Stimulated activated CD4-positive, alpha-beta T cell treated with anti-CD3 and anti-CD28 coated beads, Interleukin-1b, Interleukin-23, amount 100 ng/mL, for 1 hour (primary cell): ENCODE measurements at places on chromosomes 7 and 10.

GRCh38 chr10:33921970-33922605 lies 587.6 kb upstream of the NRP1 start:
- no peak for DNase-seq

DNA sequence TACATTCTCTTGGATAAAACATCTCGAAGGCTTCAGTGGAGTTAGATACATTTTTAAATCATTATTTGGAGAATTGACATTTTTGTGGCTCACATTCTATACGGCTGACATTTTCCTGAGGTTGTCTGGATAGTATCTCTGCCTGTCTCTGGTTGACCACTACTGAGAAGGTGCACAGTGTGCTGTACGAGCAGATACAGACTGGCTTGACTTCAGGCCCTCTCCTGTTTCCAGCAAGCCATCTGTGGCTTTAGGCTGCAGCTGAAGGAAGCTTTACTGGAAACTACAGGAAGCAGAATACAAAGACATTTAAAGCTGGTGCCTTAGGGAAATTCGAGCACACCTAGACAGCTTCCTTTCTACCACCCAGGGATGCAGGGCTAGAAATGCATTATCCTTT lies 39.3 kb upstream of the RSU1 start:
- DNase-seq, result no peak

DNA sequence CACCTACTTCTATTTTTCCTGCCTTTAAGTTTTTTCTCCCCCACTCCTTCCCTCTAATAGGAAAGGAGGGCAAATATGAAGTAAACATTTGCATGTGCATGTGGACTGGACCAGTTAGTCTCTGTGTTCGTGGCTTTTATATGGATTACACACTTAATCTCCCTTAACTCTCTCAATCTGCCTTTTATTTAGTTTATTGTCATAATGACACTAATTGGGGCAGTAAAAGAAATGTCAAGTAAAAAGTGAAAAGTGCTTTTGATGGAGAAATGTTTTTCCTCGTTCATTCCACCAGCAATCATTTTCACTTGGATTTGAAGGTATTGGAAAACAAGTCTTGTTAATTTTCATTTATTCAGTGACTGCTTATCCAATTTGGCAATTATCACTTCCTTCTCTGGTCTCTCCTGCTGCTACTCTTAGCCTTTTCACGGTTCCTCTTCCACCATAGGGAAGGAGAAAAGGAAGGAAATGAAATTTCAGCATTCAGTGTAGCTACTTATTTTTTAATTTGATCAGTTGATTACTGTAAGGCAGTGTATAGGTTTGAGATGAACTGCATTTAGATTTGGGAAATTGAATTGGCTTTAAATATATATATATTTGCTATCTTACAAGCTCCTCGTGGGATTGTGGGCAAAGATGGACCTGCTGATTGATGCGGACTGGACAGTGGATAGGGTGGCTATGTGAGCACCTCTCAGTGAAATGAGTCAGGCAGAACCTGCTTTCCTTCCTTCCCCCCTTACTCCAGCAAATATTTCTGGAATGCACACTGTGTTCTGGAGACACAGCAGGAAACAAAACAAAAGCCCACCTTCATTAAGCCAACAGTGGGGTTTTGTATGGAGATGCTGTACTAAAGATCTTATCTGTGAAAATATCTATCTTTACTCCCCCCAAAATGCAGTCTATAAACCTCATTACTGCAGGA lies 77.5 kb downstream of the LRRC4 start:
- no peak for DNase-seq

DNA sequence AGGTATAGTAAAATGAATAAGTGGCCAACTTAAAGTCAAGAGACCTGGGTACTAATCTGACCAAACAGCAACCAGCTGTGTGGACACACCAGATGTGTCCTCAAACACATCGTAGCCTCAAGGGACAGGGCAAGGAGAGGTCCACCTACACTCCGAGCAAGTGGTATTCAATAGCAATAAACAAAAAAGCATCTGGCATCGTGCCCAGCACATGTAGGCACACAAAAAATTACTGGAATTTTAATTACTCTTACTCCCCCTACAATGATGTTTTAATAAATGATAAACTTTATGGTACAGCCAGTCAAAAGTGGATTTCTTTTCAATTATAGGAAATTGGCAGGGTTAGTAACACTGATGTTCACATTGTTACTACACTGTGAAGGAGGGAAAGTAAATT lies 3.5 kb upstream of the RGS10 start:
- DNase-seq, result no peak

GRCh38 chr10:112698818-112699164 lies 251.3 kb upstream of the TCF7L2 start:
- DNase-seq, result no peak

DNA sequence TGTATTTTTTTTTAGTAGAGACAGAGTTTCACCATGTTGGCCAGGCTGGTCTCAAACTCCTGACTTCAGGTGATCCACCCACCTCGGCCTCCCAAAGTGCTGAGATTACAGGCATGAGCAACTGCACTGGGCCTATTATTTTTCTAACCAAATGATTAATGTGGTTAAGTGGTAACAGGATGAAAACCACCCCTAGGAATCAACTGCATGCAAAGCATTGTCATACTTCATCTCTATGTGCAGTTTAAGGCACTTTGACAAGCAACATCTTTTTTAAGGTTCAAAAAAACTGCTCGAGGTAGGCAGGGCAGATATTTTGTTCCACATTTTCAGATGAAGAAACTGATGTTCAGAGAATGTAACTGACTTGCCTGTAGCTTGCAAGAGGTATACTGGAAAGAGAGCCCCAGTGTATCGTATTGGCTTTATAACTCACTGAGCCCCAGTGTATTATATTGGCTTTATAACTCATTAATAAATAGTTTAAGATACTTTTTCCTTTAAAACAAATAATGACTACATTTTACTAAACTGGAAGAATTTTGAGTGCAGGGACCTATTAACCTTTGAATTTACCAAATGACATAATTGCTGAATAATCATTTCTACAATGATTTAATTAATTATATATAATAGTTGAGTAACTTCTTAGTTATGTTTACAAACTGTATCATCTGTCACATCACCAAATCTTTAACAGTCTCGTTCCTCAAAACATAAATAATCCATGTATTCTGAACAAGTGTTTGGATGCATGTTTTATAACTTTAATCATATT lies 38.1 kb downstream of the RTKN2 start:
- DNase-seq, result no peak

DNA sequence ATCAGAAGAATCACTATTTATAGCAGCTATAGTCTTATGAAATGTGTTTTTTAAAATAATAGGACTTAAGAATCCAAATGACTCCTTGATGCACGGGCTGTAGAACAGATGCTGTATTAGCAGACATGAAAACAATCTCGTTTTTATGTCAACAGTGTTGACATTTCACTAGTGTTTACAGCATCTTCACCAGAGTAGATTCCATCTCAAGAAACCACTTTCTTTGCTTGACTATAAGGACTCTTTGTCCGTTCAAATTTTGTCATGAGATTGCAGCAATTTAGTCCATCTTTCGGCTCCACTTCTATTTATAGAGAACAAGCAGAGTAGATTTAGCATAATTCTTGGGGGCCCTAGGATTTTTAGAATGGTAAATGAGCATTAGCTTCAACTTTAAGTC lies 295.1 kb downstream of the EXOC4 start:
- DNase-seq, result no peak

DNA sequence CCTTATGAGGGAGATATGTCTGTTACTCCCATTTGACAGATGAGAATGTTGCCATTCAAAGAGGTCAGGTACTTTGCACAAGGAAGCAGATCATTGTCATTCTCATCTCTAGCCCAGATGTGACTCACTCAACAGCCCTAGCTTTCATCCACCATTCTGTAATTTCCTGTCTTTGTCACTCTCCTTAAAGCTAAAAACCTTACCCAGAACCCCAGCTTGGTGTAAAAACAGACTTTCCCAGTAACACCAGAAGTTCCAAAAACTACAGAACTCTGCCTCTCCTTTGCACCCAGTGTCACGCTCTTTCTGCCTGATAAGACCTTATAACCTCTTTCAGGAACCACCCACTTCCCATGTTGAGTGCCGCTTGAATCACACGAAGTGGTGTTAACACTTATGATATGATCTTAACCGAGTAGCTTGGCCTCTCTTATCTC lies 89.1 kb upstream of the SP4 start:
- DNase-seq, result no peak

- DNase-seq, result no peak
Observed at GRCh38 chr10:96309628-96310320, 5.5 kb downstream of the DNTT start.

- no peak for DNase-seq
Observed at GRCh38 chr10:49398000-49398861, 2.3 kb upstream of the DRGX start.

GRCh38 chr7:131045526-131045925 lies 282.1 kb upstream of the MKLN1 start:
- DNase-seq, result no peak

GRCh38 chr7:20475756-20476155 lies 139.7 kb upstream of the ABCB5 start:
- no peak for DNase-seq

DNA sequence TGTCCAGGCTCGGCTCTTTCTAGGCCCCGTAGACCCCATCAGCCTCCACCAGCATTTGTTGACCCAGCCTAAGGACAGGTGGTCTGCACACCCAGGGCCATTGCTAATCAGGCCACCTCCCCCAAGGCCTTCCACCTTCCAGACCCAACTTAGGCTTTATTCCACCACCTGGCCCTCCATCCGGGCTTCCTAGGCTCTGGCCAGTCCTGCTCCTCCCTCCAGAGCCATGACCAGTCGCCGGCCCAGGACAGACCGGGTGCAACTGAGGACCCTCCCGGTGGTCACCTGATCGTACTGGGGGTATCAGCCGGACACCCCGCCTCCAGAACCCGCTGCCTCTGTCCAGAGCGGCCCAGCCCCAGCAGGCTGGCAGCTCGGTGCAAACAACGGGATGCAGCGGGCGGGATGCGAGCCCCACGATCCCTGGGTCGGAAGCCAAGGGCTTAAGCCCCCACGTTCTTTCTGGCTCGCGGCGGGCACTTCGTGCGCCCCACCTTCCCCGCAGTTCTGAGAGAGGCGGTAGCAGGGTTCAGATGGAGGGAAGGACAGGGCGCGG lies 545 bp downstream of the NACAD start:
- no peak for DNase-seq
